ENCODE measurements at places on chromosomes 7 and 10.

- no peak for DNase-seq
Measured at GRCh38 chr7:88018501-88018900, 84.5 kb downstream of the ADAM22 start.

DNA sequence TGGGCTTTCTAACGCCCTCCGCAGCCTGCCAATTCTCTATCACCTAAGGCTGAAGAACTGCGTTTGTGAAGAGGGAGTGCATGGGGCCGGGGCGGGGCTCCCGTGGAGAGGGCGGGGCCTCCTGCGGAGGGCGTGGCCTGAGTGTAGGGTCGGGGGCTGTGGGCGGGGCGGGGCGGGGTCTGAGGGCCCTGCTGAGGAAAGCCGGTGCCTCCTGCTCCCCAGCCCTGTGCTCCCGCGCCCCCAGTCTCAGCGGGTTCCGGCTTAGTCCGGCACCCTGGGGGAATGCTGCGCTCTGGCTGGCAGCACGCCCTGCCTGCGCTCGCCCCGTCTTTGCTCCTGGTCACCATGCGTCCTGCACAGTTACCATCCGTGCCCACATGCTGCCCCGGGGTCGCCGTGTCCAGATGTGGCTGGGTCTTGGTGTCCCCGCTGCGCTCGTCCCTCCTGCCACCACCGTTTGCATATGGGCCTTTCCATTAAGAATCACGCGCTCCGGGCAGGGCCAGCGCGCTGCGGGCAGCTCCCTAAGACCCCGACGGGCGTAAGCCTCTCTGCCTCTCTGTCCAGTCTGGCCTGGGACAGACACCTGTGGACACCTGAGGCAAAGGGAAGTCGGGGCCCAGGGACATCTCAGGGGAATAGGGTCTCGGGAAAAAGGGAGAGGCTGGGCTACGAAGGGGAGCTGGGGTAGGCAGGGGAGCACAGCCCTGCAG is 144.0 kb upstream of the RET start:
- DNase-seq = no peak

DNA sequence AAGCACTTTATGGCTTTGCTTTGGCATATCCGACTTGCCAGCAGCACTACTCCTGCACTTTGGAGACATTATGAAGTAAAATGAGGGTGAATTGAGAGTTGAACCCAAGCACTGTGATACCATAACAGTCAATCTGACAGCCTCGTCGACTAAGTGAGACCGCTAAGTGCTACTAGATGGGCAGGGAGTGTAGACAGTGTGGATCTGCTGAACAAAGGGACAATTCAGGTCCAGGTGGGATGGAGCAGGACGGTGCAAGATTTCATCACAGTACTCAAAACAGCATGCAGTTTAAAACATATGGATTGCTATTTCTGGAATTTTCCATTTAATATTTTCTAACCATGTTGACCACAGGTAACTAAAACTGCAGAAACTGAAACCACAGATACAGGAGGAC is 20.8 kb upstream of the PRTFDC1 start:
- no peak for DNase-seq

GRCh38 chr7:1673581-1674118 is 3.6 kb downstream of the ELFN1 start:
- DNase-seq = no peak

DNA sequence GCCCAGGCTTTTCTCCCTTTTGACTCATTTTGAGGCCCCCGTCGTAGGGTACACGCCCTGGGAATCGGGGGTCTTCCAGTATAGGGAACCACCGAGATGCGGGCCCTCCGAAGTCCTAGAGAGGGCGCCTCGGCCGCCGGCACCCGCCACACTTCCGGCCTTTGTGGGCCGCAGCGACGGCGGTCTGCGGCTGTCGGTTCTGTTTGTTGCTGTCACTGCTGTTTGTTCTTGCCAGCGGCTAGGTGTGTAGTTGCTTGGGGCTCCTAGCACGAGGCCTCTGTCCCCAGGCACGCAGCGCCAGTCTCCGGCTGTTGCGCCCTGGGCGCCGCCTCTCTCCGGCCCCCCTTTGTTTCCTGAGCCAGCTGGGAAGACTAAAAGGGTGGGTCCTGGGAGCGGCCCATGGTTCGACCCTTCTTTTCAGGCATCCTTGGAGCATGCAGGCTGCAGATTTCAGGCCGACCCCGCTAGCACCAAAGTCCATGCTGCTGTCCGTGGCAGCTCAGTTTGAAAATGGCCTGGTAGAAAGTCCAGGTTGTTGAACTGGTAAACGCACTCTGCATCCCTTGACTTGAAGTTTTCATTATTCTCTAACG is 17.8 kb upstream of the ZKSCAN1 start:
- peak; percentile 52 for DNase-seq

DNA sequence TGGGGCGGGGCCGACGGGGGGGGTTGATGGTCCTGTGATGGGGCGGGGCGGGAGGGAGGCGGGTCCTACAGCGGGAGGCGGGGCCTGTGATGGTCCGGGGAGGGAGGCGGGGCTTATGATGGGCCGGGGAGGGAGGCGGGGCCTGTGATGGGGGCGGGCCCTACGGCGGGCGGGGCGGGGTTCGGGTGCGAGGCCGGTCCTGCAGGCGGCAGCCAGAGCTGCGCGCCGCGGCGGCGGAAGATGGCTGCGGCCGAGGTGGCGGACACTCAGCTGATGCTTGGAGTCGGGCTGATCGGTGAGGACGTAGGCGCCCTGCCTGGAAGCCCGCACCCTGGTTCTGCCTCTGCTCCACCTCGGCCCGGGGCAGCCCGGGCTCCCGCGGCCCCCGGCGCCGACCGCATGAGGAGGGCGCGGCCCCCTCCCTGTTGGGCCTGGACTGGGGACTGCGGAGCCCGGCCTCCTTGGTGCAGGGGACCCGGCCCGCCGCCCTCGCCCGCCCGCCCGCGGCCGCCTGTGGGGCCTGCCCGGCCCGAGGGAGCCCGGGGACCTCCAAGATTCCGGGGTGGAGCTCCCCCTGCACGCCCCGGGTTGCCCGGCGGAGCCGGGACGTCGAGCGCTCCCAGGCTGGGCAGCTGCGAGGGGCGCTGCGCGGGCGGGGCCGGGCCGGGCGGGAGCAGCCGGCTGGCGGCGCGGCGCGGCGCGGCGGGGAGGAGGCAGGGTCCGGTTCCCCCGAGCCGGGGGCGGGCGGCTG is at the start of gene DENND10:
DENND10 (plus strand) TSS at position 211 of the 751 bp plus-strand sequence; CDS start at position 241, 30 bp downstream.
- DNase-seq = peak; percentile 91

DNA sequence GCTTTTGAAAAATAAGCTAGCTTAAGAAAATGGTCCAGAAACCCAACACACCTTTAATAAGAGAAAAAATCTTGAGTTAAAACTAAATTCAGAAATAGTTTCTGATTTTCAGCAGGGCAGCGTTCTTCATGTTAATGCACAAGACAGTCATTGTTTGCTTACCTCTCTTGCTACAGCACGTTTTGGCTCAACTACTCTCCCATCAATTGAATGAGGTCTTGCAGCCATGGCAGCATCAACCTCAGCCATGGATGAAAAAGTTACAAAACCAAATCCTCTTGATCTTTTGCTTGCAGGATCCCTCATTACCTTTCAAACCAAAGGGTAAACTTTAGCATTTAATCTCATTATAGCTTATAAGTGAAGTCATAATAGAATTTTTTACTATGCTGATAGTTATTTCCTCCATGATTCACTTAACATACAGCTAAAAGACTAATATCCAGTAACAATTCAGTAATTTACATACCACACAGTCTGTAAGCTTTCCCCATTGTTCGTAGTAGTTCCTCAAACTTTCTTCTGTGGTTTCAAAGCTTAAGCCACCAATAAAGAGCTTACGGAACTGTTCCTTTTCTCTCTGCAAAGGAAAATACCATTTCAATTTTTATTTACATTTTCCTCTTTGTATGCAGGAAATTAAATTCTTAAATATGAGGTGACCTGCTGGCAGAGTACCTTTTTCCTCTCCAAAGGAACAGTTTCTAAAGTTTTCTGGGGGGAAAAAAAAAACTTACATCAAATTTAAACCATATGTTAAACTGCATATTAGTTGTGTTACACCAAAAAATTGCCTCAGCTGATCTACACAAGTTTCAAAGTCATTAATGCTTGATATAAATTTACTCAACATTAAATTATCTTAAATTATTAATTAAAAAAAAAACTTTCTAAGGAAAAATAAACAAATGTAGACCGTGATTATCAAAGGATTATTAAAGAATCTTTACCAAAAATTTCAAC is 3.1 kb downstream of the HNRNPA2B1 start:
- no peak for DNase-seq

DNA sequence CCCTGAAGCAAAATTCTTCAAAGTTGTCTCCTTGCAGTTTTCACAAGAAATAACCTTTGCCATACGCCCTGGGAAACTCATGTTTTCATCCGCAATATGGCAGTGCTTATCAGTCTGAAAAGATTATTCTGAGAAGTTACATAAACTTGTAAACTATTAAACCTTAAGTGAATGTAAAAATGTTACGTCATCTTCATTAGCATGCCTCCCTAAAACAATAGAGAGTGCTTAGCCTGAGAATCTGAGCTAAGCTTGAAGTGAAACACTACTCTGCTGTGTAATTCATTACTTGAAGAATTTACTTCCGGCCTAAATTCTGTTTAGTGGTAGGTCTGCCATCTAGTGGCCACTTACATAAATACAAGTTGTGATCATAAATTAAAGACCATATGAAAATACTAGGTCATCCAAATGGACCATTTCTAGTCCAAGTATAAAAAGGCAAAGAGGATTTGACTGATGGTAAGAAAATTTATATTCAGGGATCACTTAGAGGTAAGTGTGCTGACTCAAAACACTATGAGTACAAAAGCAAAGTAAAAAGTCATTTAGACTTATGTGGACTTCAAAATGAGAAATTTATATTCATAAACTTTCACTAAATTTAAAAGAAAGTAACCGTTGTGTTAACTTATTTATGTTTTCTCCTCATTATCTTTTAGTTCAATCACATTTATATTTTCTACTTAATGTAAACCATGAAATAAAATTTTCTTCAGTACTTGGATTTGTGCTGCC is 745.1 kb upstream of the LRRTM3 start:
- DNase-seq = peak; percentile 21

DNA sequence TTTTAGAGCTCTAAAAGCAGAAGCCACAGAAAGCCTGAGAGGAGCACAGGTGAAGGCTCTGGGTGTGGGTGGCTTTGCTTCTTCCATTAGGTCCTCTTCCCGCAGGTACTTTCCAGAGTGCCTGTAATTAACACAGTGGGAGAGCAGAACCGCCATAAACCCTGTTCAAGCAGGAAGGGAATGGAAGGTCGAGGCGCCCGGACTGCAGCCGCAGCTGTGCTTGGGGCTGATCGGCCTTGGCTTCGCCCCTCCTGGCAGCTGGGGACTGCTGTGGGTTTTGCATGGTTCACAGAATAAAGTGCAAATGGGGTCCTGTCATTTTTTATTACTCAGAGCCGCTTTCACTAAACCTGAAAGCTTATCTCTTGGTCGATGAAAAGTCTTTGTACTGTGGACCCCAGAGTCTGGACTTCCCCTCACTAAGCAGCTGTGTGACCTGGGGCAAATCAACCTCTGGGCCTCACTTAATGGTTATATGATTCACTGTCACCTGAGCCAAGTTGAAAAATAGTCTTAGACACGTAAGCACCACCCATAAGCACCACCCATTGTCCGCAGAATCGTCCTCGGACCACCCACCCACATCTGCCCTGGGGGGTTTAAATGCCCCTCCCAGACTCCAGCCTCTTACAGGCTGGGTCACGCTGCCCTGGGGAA is 100.9 kb downstream of the XRCC2 start:
- no peak for DNase-seq

- DNase-seq = no peak
Measured at GRCh38 chr10:125377368-125377767, 217.0 kb upstream of the CTBP2 start.

DNA sequence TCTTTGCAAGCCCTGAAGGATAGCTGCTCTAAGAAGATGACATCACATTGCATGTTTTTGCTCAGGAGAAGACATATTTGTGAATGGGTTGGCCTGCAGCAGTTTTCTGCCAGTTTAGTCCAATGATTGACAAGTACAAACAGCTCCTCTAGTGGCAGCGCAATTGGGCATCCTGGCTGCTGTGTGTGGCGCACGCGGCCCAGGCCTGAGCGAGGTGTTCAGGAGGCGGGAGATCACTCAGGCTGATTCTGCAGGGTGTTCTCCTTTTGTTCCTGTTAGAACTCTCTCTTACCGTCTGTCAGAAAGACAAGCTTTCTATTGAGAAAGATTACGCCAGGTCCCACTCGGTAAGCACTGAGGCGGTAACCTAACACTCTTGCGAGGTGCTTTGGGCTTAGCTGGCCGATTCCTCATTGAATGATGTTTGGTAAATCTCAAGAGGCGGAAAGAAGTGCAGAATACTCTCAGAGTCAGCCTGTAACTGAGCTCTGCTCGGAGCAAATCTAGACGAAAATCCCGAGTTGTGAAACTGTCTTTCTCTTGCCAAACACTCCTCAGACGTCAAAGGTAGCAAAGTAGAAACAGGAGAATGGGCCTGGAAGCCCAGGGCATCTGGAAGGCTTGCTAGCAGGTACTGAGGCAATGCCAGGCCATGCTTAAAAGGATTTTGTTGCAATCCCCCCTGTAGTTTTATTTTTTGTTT is 219.2 kb upstream of the BMPER start:
- DNase-seq = no peak

DNA sequence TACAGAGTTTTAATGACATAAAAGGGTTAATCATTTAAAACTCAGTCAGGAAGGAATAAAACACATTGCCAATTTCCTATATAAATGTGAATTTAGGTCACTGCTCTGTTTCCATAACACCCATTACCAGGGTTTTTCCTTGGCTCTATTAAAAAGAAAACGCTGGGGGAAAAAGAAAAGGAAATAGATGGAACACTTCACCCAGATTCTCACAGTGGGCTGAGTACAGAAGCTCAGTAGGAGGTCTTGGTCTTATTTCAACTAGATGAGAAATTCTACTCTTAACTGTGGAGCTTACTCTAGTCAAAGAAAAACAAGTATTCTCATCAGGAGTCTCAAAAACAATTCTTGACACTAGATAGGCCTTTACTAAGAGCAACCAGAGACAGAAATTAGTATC is 36.5 kb downstream of the GLUD1 start:
- DNase-seq = no peak

DNA sequence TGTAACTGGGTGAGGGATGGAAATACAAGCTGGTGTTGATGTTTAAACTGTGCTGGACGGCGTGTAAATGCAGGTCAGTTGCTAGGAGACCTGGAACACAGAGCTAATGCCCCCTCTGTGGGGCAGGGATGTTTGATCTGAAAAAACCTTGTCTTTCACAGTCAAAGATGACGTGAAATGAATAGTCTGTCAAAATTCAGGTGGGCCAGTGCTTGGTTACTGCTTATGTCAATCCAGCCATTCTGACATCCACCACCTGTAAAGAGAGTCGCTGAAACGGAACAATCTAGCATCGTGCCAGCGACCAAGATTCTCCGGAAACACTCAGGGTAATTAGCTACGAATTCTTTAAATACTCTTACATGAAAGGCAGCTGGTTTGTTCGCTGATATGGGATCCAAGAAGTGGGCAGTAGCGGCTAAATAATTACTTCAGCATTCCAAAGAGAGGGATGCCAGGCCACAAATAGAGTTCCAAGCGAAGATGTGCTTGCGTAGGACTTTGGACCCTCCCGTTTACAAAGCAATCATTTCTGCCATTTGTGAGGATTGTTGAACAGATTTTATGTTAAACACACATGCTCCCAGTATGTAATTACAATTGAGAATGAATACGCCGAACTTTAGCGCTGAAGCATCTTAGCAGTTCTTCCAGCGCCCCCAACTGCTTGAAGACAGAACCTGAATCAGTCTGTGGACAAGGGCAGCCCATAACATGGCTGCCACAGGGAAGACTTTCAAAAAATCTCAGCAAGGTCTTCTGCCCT is 7.3 kb upstream of the ASB4 start:
- DNase-seq = no peak

All from GM19239 (cell line).